T-cell (primary cell): ENCODE measurements at places on chromosomes 4 and X.

DNA sequence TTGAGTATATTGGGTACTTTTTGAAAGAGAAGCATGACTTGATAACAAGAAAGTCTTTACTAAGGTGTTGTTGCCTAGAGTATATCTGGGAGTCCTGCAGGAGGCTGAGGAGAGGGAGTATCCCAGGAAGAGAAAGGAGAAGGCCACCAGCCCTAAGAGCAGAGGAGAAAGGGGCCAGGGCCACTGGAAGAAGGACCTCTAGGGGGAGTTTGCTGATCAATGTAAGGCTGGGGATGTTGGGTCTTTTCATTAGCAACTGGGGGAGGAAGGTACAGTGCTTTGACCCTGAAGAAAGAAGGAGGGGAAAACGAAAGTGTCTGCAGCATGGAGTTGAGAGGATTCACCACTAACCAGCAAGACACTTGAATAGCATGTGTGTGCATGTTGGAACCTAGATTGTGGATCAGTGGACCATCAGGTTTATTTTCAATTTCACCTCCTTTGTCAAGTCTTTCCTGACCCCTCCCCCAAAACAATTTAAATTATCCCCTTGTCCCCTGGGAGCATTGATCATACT lies 4.5 kb downstream of the SMIM9 start:
- no peaks in the 10 kb centered on the region for H3K36me3 ChIP-seq
- DNase-seq: no peak
- H3K27ac ChIP-seq: no peak overlapping the region
- no peaks in the 10 kb centered on the region for H3K27me3 ChIP-seq

DNA sequence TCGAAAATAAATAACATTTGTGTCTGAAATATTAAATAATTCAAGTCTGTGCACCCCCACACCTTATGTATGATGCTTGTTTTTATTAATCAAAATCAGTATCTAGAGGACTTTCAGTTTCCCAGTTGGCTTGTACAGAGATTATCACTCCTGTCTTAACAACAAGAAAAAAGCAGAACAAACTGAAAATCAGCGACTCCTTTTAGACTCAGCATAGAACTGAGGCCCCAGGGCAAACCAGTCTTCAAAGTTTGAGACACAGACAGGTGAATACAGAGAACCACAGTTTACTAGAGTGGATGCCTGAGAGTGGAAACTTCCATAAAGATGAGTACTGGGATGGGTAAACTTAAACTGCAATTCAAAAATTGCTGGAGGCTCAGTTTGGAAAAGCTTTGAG lies 142.8 kb upstream of the KLF8 start:
- no peak for DNase-seq
- H3K36me3 ChIP-seq: no peaks in the 10 kb centered on the region
- no peaks in the 10 kb centered on the region for H3K4me1 ChIP-seq
- no peak overlapping the region for H3K4me3 ChIP-seq

- H3K36me3 ChIP-seq: no peaks in the 10 kb centered on the region
- H3K27ac ChIP-seq: no peak overlapping the region
- peaks cover 4% of the 10 kb centered on the region for H3K27me3 ChIP-seq
- no peaks in the 10 kb centered on the region for H3K4me1 ChIP-seq
- no peak overlapping the region for H3K4me3 ChIP-seq
- DNase-seq: no peak
These were observed 29.9 kb downstream of the C4orf51 start for GRCh38 chr4:145709843-145710242.

DNA sequence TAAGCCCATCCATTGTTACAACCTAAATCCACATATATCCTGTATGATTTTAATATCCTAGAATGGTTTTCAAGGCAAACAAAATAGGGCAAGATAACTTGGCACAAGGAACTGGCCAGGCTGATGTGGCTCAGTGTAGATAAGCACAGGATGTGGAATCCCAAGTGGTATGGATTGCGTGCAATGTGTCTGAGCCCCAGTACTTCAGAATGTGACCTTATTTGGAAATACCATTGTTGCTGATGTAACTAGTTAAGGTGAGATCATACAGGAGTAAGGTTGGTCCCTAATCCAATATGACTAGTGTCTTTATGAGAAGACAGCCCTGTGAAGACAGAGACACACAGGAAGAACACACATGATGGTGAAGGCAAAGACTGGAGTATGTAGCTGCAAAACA lies 72.4 kb downstream of the IL21 start:
- H3K27me3 ChIP-seq: no peaks in the 10 kb centered on the region
- no peak for DNase-seq
- H3K4me3 ChIP-seq: no peak overlapping the region
- H3K27ac ChIP-seq: no peak overlapping the region
- H3K4me1 ChIP-seq: no peaks in the 10 kb centered on the region

DNA sequence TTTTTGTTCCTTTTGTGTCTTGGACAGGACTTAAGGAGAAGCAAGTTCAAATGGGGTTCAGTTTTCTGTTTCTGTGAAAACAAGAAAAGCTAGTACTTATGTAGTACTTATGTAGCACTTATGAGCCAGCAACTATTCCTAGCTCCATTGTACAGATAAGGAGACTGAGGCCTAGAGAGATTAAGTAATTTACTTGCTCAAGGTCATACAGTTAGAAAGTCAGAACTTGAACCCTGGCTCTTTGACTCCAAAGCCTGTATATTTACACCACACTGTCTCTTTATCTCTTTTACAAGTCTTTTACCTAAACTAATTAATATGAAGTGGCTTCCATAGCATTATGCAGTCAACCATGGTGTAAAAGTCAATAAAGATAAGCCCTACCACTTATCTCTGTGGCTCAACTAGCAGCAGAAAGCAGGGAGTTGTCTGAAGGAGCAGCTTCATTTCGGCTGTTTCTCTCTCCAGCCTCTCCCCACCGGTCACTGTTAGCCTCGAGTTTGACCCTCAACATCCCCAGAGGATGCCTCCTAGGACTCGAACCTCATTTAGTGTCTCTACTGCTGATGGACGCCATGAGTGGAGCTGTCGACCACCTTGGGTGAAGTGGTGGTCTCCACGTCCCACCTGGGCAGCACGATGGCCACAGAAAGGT lies 209.9 kb downstream of the SHROOM3 start:
- H3K27ac ChIP-seq: no peak overlapping the region
- no peaks in the 10 kb centered on the region for H3K4me1 ChIP-seq
